ENCODE measurements at places on chromosomes 1 and 21.

DNA sequence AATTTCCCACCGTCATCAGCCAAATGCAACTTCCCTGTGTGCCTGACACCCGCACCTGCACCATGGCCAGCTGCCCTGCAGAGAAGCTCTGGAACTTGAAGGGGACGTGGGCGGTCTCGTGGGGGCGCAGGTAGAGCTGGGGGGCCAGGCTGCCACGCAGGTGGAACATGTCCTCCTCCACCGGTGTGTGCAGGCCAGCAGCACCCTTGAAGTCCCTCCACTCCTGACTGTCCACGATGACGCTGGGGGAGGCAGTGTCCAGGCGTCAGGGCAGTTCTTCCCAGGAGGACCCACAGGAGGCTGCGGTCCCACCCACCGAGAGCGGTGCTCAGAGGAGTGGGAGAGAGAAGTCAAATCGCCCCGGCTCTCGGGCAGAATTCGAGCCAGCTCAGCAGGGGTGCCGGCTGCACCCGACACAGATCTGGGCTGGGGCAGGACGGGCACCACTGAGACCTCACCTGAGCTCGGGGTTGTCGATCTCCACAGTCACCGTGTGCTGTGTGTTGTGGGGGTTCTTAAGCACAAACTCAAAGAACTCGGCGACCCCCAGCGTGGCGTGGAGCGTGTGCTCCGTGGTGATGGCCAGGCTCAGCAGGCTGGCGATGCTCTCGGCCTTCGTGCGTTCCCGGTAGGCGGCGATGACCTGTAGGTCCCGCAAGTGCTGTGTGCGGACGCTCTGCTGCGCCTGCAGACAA, 117.7 kb downstream of the NPHP4 start:
- no peak for DNase-seq

- no peak for DNase-seq
Measured at GRCh38 chr1:161869291-161869690, 103.2 kb downstream of the ATF6 start.

- DNase-seq = no peak
Measured at GRCh38 chr1:67635055-67635809, 49.8 kb upstream of the GADD45A start.

GRCh38 chr1:58316141-58316540, 230.4 kb downstream of the OMA1 start:
- no peak for DNase-seq

DNA sequence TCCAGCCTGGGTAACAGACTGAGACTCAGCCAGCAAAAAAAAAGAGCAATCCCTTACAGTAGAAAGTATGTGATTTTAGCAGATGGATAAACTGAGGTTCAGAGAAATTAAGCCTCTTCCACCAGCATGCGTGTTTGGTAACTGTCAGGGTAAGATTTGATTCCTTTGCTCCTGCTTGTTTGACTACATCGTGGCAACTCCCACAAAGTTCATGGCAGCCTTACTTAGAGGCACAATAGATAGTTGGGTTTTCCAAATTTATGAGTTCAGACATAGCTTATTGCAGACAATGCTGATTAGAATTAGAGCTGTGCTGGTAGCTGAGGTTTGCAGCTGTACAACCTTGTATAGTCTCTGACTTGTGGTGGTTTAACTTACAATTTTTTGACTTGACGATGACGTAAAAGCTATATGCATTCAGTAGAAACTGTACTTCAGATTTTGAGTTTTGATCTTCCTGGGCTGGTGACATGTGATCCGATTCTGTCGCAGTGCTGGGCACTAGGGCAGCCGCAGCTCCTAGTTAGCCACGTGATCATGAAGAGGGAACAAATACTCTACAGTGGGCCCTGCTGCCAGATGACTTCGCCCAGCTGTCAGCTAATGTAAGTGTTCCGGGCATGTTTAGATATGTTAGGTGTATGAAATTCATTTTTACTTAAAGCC, 167.8 kb downstream of the DHRS3 start:
- DNase-seq = no peak

- no peak for DNase-seq
Measured at GRCh38 chr1:68975212-68975933, 478.5 kb upstream of the DEPDC1 start.

Measured in stimulated activated CD4-positive, alpha-beta T cell treated with anti-CD3 and anti-CD28 coated beads, Interleukin-12 subunit alpha, Interleukin-12 subunit beta, amount 100 ng/mL, for 4 hours (primary cell).